ENCODE measurements at places on chromosomes 16 and 17. TPM values are rescaled to one million over a fixed set of nuclear protein-coding genes. Genes with fewer than 3 reads are reported as not detected.

LRRC46 gene
- 3.4 TPM for total RNA-seq

EPX gene
- not detected for total RNA-seq

TSNAXIP1 gene
- total RNA-seq, result 0.48 TPM

SLC13A2 gene
- 0.12 TPM for total RNA-seq

P2RX5 gene
- 23.6 TPM for total RNA-seq

PRSS33 gene
- not detected for total RNA-seq

KCNH4 gene
- 0.36 TPM for total RNA-seq

LSM12 gene
- 53.4 TPM for total RNA-seq

PRDM7 gene
- not detected for total RNA-seq

CTRL gene
- total RNA-seq, result 1.5 TPM

MT4 gene
- total RNA-seq, result not detected

NHLRC4 gene
- total RNA-seq, result 0.20 TPM

C1QTNF1 gene
- total RNA-seq, result 45.9 TPM

RAPGEFL1 gene
- 2.2 TPM for total RNA-seq

CDK5R1 gene
- 5.7 TPM for total RNA-seq

TEKT5 gene
- total RNA-seq, result 0.17 TPM

SOST gene
- not detected for total RNA-seq

ALOX12B gene
- total RNA-seq, result 1.3 TPM

MEIOC gene
- 2.4 TPM for total RNA-seq

CIBAR2 gene
- total RNA-seq, result not detected

KIAA0513 gene
- total RNA-seq, result 2.2 TPM

CD7 gene
- total RNA-seq, result 0.17 TPM

PPP1R1B gene
- total RNA-seq, result 0.13 TPM

PIEZO1 gene
- 139 TPM for total RNA-seq

C16orf54 gene
- total RNA-seq, result not detected

STARD3 gene
- total RNA-seq, result 56.4 TPM

TCAP gene
- total RNA-seq, result 0.93 TPM

CBFA2T3 gene
- 0.85 TPM for total RNA-seq

STH gene
- total RNA-seq, result not detected

KRTAP9-4 gene
- not detected for total RNA-seq

CCL23 gene
- total RNA-seq, result not detected

NR1D1 gene
- 10.2 TPM for total RNA-seq

LPO gene
- not detected for total RNA-seq

GNG13 gene
- total RNA-seq, result not detected

HOXB1 gene
- total RNA-seq, result not detected

PRAC2 gene
- total RNA-seq, result not detected

SPATA22 gene
- not detected for total RNA-seq

CSH2 gene
- total RNA-seq, result not detected

NPIPA3 gene
- 1.9 TPM for total RNA-seq

ADAT1 gene
- total RNA-seq, result 38.7 TPM

MT1G gene
- not detected for total RNA-seq

MIF4GD gene
- 38.5 TPM for total RNA-seq

PSMC3IP gene
- 30.6 TPM for total RNA-seq

LHX1 gene
- total RNA-seq, result 0.96 TPM

PDIA2 gene
- total RNA-seq, result 0.77 TPM

SOX8 gene
- 2.7 TPM for total RNA-seq

HOXB7 gene
- 31.7 TPM for total RNA-seq

RCVRN gene
- total RNA-seq, result not detected

MT1M gene
- total RNA-seq, result 0.32 TPM

ATP1B2 gene
- total RNA-seq, result 0.17 TPM

PTX4 gene
- not detected for total RNA-seq

ECI1 gene
- total RNA-seq, result 86.8 TPM

TMEM100 gene
- total RNA-seq, result not detected

KRT40 gene
- not detected for total RNA-seq

PRR14 gene
- total RNA-seq, result 26.6 TPM

ANKFN1 gene
- 0.17 TPM for total RNA-seq

CTRB2 gene
- total RNA-seq, result not detected
